EH (cell line): ENCODE measurements at places on chromosomes 5 and 9.

GRCh38 chr9:84485539-84485938 is 145.0 kb upstream of the SLC28A3 start:
- no peak for DNase-seq

DNA sequence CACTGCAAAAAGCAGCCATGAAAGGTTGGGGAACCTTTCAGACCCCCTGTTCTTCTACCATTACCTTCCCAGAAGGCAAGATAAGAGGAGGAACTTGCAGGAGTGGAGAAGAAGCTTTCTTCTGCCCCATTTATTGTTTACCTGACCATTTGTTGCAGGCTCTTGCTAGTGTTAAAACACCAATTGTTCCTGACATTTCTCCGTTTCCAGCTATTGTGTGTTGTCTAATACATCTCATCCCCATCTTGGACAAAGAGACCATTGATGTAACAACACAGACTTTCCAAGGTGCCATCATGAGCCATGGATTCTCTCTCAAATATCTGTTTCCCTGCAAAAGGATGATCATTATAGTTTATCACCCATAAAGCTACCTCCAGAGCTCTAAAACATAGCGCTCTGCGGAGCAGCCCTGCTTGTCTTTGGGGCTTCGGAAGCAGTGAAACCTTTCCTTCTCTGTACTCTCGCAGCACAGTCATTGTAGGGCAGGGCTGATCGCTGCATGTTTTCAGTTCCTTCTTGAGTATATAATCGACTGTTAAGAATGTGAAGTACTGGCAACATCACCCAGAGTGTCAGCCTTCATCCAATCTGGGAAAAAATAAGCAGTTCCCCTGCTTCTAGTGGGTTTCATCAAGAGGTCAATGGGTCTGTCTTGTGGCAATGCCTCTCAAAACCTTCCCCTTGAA is 680.0 kb downstream of the SEMA5A start:
- no peak for DNase-seq

GRCh38 chr5:64869419-64869818 is 100.7 kb downstream of the CWC27 start:
- DNase-seq, result peak; percentile 75

- DNase-seq, result peak; percentile 84
Measured at GRCh38 chr5:176413255-176413565, 3.1 kb downstream of the CLTB start.

DNA sequence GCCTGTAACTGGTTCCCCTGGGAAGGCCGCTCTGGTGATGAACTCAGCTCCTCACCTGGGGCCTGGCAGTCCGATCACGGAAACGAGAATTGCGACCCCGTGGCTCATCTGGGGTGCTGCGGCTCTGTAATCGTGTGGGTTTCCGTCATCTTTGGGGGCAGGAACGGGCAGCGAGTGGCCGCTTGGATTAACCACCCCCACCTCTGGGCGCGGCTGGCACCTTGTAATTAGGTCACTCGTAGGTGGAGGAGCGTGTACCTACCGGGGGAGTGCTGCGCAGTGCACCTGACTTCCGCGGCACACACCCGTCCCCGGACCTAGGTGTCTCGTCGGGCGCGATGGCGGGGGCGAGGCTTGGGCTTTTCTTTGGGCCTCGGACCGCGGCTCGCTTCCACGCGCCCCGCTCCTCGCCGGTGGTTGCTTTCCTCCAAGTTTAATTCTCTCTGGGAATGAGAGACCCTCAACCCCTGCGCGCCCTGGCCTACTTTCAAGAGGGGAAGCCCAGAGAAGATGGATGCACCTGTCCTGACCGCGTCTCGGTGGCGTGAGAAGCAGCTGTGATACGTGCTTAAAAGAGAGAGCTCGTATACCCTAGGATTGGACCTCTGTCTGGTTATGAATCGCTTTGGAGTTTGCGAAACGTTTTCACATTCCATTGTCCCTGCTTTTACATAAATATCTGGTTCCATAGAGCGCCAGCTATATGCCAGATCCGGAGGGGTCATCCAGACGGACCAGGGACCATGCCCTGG is 744 bp upstream of the PPP2CA start:
- DNase-seq, result peak; percentile 34

GRCh38 chr5:39843767-39844166 is 419.0 kb upstream of the DAB2 start:
- no peak for DNase-seq

GRCh38 chr9:16579872-16580432 is 290.5 kb downstream of the BNC2 start:
- DNase-seq, result no peak

GRCh38 chr9:81879501-81879916 is 48.7 kb upstream of the SPATA31D4 start:
- peak; percentile 21 for DNase-seq

- peak; percentile 81 for DNase-seq
Measured at GRCh38 chr5:125043781-125044391, 297.4 kb upstream of the ZNF608 start.

GRCh38 chr9:109310486-109310901 is 10.4 kb downstream of the EPB41L4B start:
- DNase-seq, result peak; percentile 52

GRCh38 chr9:113887436-113887835 is 11.3 kb downstream of the ZNF618 start:
- peak; percentile 11 for DNase-seq

DNA sequence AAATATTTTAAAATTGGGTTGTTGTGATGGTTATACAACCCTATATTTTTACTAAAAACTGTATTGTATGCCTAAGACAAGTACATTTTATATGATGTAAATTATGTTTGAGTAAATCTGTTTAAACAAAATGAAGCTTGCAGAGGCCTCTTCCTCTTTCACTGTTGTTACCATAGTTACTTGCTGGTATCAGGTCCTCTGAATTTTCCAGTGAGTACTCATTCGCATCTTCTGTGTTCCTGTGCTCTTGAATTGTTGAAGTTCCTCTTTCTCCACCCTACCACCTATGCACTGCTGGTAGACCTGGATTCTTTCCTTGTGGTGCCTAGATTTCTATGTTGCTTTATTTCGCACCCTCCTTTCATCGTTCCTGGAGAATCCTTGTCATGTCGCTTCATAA is 938.5 kb upstream of the ACO1 start:
- no peak for DNase-seq

DNA sequence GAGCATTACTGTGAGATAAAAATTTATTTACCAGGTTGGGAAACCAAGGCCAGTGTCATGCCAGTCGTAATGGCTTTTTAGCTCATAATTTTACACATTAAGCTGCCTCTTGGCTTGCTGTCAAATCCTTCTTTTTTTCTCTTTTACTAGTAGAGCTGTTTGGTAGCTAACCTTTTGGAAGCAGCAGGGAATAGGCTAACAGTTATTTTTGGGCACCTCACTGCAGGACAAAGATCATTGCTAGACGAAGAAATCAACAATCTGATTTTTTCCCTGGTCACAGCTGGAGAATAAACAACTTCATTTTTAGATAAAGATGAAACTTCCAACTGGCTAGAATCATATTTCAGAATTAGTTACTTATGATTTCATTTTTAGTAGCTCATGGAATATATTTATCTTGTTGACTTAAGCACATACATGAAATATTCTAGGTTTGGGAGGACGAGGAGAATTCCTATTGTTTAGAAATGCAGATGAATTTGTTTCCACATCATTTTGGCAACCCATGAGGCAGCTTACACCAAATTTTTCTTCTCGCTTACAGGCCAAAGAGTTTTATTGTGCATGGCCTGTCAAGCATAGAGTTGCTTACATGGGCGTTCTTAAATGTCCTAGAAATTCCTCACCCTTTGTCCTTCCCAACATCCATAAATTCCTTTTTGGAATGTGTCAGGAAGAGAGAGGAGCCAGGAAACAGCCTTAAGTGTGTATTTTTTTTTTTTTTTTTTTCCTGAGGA is 19.6 kb downstream of the TNC start:
- DNase-seq, result peak; percentile 81

GRCh38 chr5:81265101-81265500 is 32.0 kb downstream of the CKMT2 start:
- DNase-seq, result no peak

- DNase-seq, result peak; percentile 63
Measured at GRCh38 chr5:73304381-73304780, 131.4 kb downstream of the TMEM174 start.

- DNase-seq, result no peak
Measured at GRCh38 chr5:179260324-179261070, 84.8 kb downstream of the ADAMTS2 start.

DNA sequence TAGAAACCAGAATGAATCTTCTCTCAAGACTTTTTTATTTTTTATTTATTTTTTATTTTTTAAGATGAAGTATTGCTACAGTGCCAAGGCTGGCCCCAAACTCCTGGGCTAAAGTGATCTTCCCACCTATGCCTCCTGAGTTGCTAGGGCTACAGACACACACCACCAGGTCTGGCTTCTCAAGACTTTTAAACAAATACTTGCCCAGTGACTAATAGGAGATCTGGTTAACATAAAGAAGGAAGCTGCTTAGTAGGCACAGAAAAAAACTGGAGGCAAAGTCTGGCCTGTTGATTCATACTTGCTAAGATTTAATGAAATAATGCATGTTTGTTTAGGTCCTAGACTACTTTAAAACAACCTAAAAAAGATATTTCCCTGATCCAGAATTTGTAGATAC is 43.8 kb downstream of the SLC38A9 start:
- DNase-seq, result peak; percentile 86

DNA sequence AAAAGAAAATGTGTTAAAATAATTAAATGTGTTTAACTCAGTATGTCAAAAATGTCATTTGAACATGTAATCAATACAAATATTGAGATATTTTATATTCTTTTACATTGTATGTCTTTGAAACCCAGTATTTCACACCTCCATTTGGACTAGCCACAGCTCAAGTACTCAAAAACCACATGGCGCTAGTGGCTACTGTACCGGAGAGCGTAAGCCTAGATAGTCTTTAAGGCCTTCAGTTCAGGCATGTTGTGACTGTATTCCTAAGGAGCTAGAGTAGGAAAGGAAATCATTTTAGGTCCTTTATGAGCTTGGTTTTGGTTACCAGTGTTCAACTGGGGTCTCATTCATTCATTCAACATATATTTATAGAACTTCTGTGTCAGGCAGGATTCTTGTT is 12.8 kb downstream of the FBXW2 start:
- no peak for DNase-seq

GRCh38 chr9:109512170-109512756 is 14.2 kb upstream of the PTPN3 start:
- no peak for DNase-seq

- peak; percentile 81 for DNase-seq
Measured at GRCh38 chr9:128245421-128246151, 30.2 kb downstream of the GOLGA2 start.

DNA sequence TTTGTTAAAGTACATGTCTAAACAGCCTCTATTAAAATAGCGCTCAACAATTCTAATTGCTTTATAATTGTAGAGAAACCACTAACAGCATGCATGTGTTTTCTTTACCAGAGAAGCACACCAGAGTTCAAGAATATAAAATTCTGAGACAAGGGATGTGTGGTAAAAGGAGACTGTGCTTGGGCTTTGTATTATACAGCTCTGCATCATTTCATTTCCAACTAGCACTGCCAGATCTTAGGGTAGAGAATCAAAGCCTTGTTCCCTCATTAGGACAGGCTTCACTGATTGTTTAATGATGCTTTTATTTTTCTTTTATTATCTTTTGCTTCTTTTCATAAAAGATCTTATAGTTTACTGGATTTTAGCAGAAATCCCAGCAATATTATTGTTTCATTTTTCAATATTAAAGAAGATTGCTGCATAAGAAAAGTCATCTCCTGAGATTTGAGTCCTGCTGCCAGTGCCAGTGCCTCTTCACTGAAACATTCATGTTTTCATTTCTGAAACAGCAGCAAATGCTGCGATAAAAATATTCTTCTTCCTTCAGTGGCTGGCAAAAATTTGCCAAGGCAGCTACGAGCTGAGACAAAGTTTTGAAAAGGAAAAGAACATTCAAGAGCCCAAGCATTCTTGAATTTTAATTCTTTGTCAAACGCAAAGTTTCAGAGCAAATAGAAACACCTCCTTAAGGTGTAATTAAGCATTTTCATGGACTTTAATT is 491.0 kb upstream of the PIK3R1 start:
- no peak for DNase-seq

- no peak for DNase-seq
Measured at GRCh38 chr9:5896863-5897262, 6.2 kb downstream of the MLANA start.

GRCh38 chr5:66080664-66081063 is 63.4 kb upstream of the SREK1 start:
- no peak for DNase-seq

DNA sequence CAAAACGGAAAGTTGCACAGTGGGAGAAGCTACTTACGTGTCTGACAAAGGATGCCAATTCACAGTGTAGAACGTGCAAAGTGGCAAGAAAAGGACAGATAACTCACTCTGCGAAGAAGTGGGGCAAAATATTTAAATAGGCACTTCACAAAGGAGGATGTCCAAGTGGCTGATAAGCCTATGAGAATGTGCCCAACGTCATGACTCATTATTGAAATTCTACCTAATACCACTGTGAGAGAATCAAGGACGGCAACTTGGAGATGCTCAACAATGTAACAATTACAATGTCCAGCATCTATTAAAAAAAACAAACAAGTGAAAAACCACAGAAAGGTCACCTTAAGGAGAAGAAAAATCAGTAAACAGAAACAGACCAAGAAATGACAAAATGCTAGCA is 59.0 kb downstream of the NACC2 start:
- DNase-seq, result peak; percentile 16

- DNase-seq, result no peak
Measured at GRCh38 chr5:113118298-113118697, 141.7 kb downstream of the DCP2 start.

GRCh38 chr5:60945813-60946187 is 795 bp downstream of the NDUFAF2 start:
- DNase-seq, result peak; percentile 69

GRCh38 chr9:126513159-126514036 is 100.3 kb upstream of the LMX1B start:
- DNase-seq, result no peak

- DNase-seq, result no peak
Measured at GRCh38 chr9:4229252-4229651, 70.6 kb downstream of the GLIS3 start.

DNA sequence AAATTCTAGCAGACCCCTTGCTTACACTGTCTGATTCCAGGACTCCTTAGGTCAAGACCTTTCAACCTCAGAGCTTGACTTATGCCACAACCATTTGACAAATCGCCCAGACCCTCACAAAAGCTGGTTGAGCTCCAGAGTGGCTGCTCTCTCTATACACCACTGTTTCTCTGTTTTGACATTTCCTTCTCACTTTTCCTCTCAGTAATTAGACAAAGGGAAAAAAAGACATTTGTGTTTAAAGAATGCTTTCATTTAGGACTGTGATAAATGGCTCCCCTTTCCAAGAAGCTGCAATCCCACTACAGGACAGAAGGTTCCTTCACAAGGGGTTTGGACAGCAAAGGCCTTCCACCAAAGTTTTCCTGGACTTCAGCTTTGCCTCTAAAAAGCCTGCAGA is 601.3 kb downstream of the NR2F1-AS1 start:
- no peak for DNase-seq

DNA sequence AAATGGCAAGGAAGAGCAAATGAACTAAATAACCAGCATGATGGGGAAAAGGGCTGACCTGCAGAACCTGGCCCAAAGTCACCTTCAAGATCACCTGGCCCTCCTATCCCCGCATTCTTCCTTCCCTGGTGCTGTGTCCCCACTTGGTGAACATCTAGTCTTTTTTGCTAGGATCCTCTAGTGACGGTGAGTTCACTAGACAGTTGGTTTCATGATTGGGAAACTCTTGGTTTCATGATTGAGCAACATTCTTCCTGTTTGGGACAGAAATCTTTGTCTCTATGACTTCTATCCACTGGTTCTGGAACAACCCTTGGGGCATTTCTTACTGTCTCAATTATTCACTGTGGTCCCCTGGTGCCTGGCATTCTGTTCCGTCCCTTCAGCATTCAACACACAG is 50.2 kb upstream of the DAB2IP start:
- DNase-seq, result peak; percentile 61

GRCh38 chr9:99678566-99678965 is 143.1 kb upstream of the NR4A3 start:
- no peak for DNase-seq
